ENCODE measurements at places on chromosomes 4 and X.

DNA sequence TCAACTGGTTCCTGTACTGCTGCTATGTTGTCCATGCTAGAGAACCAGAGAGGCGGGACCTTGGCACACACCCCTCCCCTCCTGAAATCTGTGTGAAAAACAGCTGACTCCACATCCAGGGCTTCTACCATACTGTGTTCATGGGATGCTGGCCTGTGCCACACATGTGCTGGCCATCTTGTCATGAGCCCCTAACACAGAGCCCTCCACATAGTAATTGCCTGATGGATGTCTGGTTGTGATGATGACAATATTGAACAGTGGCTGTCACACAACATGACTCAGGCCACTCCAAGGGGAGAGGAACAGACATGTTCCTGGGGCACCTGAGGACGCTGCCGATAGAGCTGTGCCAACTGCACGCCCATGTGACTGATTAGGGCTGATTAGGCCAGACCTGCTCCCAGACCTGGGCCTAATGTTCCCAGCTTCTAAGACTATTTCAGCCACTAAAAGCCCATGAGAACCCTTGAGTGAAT is 13.1 kb downstream of the SLC25A5 start:
- no peak for DNase-seq

- no peak for DNase-seq
Measured at GRCh38 chr4:72207196-72207595, 175.4 kb downstream of the NPFFR2 start.

- no peak for DNase-seq
Measured at GRCh38 chrX:47854474-47854873, 17.8 kb downstream of the ZNF81 start.

GRCh38 chr4:102168580-102168979 is 176.7 kb downstream of the SLC39A8 start:
- DNase-seq, result no peak

GRCh38 chr4:88985088-88985773 is 71.8 kb downstream of the FAM13A start:
- no peak for DNase-seq

GRCh38 chrX:68084765-68085164 is 348.5 kb downstream of the OPHN1 start:
- no peak for DNase-seq

DNA sequence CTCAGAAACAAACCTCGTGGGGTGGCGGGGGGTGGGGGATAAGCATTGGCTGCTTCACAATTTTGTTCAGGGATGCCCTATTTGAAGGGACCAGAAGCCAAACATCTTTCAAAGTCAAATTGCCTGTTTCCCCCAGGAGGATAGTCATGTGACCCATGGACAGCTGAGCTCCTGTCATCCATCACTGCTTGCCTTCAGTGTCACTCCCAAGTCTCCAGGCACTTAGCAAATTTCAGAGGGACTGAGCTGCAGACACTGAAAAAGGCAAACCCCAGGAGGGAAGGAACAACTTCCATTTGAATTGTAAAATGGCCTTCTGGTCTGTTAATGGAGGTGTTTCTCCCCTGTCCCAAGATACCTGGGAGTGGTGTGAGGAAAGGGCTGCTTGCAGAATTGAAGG is 73.4 kb downstream of the FRMPD3 start:
- no peak for DNase-seq

- DNase-seq, result no peak
Measured at GRCh38 chrX:130081421-130082045, 28.8 kb downstream of the ELF4 start.

DNA sequence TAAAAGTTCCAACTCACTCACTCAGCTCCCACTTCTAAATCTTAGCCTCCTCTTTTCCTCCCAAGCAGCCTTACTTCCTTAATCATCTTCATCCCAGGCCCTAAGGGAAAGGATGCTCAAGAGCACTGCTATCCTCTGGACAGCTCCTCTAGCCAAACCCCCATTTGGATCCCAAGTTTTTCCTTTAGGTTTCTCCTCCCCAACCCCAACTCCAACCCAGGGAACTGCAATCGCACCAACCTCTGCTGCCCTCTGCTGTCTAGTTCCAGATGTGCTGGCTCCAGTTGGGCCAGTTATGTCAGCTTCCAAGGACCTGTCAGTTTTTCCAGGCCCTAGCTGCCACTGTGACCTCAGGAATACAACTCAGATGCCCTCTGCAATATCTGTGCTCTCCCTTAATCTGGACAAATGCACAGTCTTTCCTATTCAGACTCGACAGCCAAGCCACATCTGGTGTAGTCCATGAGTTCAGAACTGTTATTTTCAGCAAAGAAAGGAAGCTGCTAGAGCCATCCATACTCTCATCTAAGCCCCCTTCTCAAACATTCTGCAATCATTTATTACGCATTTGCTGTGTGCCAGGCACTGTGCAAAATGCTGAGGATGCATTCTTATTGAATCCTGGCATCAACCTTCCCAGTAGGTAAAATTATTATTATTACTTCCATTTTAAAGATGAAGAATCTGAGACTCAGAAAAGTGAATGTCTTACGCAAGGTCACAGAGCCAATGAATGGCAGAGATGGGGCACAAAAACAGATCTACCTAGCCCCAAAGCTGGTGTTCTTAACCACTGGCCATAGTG is 12.3 kb upstream of the XPNPEP2 start:
- no peak for DNase-seq

GRCh38 chrX:136541294-136541693 is 9.3 kb downstream of the VGLL1 start:
- DNase-seq, result no peak

DNA sequence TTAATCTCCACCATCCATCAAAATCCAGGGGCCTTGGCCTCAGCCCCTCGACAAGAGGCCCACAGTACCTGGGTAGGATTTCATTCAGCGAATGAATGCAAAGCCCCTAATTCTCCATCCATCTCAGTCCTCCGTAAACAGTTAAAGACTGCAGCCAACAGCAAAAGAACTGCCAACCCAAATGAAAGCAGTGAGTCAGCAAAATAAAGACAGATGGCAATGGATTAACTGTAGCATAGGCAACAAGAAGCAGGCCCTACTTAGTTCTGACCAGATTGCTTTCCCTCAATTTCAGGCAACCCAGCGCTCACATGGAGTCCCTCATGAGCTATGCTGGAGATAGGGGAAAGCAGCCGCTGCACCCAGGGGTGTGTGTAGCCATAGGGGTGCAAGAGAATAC is 21.4 kb downstream of the PLAC1 start:
- DNase-seq, result no peak

GRCh38 chr4:5887361-5888221 is 5.3 kb downstream of the CRMP1 start:
- no peak for DNase-seq

DNA sequence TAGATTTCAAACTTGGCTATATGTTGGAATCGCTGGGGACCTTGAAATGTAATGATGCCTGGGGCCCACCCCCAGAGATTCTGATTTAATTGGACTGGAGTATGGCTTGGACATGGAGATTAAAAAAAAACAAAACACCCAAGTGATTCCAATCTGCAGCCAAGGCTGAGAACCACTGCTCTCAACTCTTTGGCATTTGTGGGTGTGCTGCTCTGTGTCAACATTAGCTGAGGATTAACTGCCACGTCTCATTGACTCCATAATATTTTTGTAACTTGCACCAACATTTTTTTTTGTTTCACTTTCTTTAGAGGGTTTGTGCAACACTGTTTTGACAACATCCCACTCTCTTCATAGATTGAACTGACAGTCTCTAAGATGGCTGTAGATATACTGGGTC is 41.1 kb upstream of the PDK3 start:
- no peak for DNase-seq

DNA sequence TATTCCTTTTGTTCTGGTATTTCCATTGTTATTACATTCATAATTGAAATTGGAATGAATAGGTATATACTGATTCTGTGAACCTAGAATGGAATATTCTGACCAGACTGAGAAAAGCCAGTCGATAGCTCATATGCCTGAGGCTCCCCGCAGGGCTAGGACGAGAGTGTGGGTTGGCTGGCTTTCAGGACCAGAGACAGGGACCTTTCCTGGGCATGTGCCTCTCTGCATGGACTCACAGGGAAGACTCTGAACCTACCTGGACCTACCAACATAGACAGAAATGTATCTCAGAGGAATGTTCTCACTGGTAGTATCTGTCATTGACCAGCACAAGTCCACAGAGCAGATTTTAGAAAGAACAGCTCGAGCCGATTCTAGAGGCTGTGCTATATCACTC is 214.6 kb downstream of the FRMPD4 start:
- no peak for DNase-seq

DNA sequence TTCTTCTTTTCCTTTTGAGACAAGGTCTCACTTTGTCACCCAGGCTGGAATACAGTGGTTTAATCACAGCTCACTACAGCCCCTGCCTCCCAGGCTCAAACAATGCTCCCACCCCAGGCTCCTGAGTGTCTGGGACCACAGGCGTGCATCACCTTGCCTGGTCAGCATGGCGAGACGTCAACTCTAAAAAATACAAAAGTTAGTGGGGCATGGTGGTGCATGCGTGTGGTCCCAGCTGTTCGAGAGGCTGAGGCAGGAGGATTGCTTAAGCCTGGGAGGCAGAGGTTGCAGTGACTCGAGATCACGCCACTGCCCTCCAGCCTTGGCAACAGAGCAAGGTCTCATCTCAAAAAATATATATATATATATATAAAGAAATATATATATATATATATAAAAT is 242.4 kb downstream of the SHOX start:
- DNase-seq, result no peak
